ENCODE measurements at places on chromosomes 7 and 10. TPM values are rescaled to one million over a fixed set of nuclear protein-coding genes. Genes with fewer than 3 reads are reported as not detected.

- no peak for DNase-seq
These were observed 5.2 kb downstream of the ZNF655 start for GRCh38 chr7:99563650-99564049.

GRCh38 chr10:124008187-124008586, 85.2 kb downstream of the CHST15 start:
- no peak for DNase-seq

Gene RARRES2
- total RNA-seq, result 149 TPM

Gene KCTD7
- 4.4 TPM for total RNA-seq

DNA sequence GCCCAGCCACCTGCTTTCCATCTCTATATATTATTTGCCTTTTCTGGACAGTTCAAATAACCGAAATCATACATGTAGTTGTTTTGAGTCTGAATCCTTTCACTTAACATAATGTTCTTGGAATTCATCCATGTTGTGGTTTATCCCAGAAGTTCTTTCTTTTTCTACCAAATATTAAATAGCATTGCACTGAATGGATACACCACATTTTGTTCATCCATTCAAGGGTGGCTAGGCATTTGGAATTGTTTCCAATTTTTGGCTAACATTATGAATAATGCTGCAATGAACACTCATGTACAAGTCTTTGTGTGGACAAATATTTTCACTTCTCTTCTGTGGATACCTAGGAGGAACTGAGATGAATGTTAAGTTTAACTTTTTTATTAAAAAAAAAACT, 18.0 kb downstream of the DNAJC1 start:
- DNase-seq, result no peak

DNA sequence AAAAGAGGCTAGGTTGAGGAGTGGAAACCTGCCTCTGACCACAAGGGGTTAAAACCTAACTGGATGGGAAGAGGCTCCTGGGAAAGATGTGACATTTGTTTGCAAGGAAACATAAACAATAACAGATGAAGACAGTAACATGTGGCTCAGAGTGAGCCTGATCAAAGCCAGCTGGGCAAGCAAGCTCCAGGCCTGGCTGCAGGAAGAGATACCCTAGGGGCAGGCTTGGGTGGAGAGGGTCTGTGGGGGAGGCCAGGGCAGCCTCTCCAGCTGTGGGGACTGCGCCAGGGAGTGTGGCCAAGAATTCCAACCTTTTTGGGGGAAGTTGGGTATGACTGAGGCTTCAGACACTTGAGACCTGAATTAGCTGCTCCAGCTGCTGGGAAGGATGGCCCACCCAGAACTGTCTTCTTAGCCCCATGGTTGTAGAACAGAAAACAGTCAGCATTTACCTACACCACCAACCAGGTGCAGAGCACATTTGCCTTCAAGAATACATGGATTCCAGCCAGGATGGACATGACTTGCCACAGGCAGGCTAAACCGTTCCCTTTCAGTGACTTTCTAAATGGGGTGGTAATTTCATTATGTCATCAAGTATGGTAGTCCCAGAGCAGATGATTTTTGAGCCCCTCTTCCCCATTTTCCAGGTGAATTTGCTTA, 10.4 kb upstream of the FAM170B start:
- DNase-seq, result no peak

DNA sequence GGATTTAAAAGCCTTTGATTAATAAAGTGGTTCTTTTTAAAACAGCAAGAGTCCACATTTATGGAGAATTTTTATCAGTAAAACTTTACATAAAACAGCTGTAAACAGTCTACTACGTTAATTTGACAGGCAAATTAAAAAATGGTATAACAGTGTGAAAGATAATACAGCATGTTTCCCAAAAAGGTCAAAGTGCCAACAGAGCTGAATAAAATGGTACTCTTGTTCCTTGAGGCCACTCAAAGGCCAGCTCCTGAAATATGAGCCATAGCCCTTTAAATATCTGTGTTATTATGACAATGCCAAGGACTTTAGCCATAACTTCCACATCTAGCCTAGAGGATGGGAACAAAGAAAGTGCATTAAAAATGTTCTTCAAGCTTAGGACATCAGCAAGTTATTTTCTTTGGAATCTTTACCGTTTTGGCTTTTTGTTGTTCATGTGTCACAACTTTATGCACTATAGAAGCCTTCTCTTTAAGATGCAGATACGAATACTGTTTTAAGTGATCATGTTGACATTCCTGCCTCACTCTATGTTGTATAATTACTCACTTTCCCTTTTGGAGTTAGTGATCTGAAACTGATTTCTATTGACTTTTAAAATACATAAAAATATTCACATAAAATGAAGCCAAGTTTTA, 165.6 kb downstream of the RNLS start:
- DNase-seq, result no peak

- DNase-seq, result no peak
These were observed 52.6 kb upstream of the BET1 start for GRCh38 chr7:94056796-94057207.

Gene CYP3A7
- 81.2 TPM for total RNA-seq

- DNase-seq, result no peak
These were observed 29.0 kb downstream of the DHTKD1 start for GRCh38 chr10:12097791-12098190.

DNA sequence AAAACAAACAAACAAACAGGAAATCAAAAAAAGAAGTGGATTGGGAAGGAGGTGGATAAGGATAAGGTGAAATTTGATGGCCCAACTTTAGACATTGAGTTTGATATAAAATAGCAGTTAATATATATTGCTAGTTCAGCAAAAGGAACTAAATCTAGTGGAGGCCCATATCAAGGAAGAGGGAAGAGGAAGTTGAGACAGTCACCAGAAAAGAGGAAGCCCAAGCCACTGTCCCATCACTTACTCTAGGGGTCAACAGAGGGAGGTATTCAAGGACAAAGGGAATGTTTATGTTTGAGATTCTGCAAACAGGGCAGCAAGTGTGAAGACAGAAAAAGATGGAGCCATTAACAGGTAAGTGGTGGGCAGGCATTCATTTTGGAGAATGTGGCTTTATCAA, 3.7 kb downstream of the LAMTOR4 start:
- no peak for DNase-seq

GRCh38 chr10:126596472-126597016, 73.9 kb downstream of the C10orf90 start:
- no peak for DNase-seq

- no peak for DNase-seq
These were observed 152.2 kb downstream of the SDHAF3 start for GRCh38 chr7:97269741-97270140.

DNA sequence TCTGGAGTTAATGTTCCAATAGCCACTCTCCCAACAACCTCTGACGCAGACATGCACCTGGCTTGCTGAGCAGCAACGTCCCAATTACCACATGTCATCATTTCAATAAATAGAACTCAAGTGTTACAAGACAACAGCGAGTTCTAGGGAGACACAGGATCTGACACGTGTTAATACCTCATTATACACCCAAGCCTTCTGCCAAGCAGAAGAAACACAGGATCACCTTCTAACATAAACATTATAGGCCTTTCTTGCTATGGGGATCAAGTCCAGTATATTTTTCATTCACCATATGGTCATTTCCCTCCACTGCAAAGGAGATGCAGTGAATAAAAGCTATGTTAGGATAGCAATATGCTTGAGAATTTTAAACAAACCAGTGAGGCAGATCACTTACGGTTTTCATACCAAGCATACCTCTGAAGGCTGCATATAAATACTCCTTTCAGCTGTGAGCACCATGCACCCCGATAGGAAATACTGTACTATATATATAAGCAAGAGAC, 74.2 kb downstream of the JAZF1 start:
- no peak for DNase-seq

DNA sequence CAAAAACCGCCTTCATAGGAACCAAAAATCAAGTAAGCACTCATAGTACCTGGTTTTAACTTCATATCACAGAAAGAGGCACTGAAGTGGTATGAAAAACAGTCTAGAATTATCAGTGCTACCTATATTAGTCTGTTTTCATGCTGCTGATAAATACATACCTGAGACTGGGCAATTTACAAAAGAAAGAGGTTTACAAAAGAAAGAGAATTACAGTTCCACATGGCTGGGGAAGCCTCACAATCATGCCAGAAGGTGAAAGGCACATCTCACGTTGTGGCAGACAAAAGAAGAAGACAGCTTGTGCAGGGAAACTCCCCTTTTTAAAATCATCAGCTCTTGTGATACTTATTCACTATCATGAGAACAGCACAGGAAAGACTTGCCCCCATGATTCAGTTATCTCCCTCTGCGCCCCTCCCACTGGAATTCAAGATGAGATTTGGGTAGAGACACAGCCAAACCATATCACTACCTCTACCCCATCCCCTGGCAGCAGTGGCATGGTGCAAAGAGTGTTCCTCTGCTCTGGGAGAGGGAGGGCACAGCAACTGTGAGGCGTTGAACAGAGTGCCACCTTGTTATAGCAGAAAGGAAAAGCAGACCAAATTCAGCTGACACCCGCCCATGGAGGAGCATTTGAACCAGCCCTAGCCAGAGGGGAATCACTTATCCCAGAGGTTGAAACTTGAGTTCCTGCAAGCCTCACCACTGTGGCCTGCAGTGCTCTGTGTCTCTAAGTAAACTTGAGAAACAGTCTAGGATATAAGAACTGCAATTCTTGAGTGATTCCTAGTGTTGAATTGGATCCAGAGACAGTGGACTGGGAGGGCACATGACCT, 61.9 kb upstream of the PTPRZ1 start:
- no peak for DNase-seq

Gene MRPS24
- total RNA-seq, result 38.7 TPM

Gene CTAGE8
- not detected for total RNA-seq

GRCh38 chr10:52040486-52040885, 273.6 kb upstream of the DKK1 start:
- no peak for DNase-seq

- no peak for DNase-seq
These were observed 190.9 kb upstream of the PITRM1 start for GRCh38 chr10:3363311-3364045.

Gene RAPGEF5
- 16.4 TPM for total RNA-seq

DNA sequence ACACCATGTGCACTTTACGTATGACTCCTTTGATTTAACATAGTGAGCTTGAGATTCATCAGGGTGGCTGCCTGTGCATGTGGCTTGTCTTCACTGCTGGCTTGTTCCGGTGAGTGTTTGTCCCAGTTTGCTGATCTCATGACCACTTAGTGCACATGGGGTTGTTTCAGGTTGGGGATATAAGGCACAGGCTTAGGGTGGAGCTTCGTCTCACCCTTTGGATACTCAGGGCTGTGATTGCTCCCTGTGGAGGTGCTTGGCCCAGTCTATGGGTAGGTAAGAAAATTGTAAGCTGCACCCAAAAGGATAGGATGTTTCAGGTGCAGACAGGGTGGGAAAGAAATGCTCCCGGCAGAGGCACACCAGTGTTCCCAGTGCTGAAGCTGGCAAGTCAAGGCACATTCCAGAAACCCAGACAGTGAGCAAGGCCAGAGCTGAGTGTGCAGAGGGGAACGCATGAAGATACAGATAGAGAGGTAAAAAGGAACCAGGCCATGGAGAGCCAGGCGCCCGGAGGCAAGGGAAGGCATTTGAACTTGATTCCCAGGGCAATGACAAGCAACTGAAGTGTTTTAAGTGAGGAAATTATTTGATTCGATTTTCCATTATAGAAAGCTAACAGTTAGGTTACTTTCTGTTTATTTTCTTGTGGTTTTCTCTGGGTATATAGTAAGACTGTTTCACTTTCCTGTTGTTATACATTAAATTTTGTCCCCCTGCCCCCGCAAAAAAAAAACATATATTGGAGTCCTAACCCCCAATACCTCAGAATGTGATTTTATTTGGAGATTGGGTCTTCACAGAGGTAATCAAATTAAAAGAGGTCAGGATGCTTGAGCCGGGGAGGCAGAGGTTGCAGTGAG, 289.8 kb upstream of the KLF6 start:
- DNase-seq, result no peak

- DNase-seq, result no peak
These were observed 113.2 kb downstream of the CDC14C start for GRCh38 chr7:49037346-49038210.

- no peak for DNase-seq
These were observed 34.1 kb downstream of the LRRC20 start for GRCh38 chr10:70348228-70348850.

Gene PTF1A
- total RNA-seq, result not detected

DNA sequence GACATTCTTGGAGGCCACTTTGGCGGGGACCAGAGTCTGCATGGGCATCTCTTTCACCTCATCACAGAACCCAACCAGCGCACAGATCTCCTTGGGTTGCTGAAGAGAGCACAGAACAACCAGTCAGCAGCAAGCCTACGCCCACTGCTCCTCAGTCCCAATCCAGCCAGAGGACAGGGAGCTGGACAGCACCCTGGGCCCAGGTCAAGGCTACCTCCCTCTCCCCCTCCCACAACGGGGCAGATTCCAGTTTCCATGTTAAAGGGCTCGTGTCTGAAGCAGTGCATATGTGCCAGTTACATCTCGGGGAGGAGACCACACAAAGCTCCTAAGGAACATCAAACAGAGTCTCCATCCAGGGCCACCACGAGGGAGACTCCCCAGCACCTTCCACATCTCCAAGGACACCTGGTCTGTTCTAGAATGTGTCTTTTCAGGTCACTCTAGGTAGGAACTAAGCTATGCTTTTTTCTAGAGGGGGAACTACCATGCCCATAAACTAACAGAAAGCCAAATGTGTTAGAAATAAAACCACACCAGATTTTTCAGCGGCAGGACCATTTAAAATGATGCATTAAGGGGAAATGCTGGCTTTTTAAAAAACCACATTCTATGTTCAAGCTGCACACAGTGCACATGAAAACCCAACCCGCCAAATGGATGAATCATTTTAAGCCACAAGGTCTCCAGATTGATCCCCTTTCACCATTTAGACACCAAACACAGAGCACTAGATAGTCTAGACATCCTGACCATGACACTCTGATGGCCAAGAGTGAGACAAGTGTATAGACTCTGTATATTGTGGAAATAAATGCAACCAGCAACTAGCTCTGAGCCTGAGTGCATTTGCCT, 28.9 kb downstream of the PSAP start:
- DNase-seq, result no peak

Gene RELN
- 69.8 TPM for total RNA-seq

Gene OR2A7
- 1.6 TPM for total RNA-seq

- DNase-seq, result no peak
These were observed 24.3 kb downstream of the ZCCHC24 start for GRCh38 chr10:79420974-79421688.

DNA sequence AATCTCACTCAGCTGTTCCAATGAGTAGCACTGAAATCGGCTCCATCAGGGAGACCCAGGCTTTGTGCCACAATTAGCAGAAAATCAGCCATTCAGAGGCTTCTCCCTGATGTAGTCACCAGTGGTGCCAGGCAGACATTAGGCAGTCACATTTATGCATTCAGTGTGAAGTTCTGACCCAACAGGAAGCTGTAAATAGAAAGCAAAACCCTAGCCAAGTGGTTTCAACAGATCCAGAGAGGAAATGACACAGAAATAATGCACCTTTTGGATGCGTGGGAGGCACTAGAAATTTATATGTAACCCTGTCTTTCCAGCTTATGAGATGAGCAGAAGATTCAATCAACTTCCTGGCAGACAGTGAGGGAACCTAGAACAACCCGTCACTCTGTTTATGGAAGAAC, 186.4 kb downstream of the PDE1C start:
- no peak for DNase-seq

DNA sequence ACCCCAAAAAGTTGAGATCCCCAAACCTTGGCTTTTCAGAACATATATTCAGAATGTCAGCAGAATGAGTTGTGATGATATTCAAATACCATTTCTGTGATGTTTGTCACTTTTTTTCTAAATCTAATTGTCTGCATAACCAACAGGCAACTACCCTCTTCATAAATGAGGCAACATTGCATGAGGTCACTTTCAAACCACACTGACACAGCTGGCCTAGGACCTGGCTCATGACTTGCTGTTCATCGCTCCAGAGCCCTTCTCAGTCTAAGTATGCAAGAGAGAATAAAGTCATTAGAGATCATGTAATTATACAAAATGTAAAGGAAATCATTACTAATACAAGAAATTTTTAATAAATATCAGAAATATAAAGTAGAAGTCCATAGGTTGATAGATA, 681.9 kb downstream of the GRM8 start:
- no peak for DNase-seq
